ENCODE measurements at places on chromosomes 1 and 21.
A peak's percentile ranks its signal among the peaks of the same experiment; 100 is the strongest.

GRCh38 chr21:25054689-25055088 lies 552.6 kb downstream of the MRPL39 start:
- DNase-seq, result no peak

- DNase-seq, result peak; percentile 88
These were observed 165.3 kb downstream of the TOMM20 start for GRCh38 chr1:234963180-234963903.

DNA sequence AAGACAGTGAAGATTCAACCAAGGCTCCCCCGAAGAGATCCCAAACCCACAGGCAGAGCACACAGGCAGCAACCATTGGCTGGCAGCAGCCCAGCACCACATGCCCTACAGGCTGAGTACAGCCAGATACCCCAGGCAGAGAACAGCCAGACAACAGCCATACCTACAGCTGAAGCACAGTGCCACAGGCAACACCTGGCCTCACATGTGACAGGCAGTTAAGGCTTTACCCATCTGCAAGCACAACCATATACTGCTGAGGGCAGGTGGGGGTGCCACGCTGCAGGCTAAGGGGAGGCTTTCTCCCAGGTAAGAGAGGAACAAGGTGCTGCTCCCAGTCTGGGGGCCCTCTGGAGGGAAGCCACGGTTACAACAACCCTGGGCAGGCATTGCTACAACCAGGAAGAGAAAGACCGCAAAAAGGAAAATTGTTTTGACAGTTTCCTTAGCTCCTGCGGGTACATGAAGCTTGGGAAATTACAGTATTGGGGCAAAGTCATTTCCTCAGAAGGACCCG lies 12.3 kb downstream of the CHIT1 start:
- DNase-seq, result no peak

DNA sequence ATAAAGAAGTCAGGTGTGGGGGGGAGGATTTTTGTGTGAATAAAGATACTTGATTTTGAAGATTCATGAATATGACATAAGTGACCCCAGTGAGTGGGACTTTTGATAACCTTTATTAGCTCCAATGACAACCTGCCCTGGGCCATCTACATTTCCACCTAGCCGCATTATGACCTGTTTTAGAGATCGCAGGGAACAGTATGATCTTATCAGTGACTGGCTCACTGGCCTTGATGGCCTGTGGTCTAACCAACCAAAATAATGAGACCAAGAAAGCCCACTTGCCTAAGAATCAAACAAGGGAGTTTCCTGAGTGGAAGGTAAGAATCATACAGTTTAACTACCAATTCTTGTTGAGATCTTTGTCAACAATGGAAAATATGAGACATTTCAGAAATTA lies 1.8 kb downstream of the ELAPOR1 start:
- DNase-seq, result no peak

DNA sequence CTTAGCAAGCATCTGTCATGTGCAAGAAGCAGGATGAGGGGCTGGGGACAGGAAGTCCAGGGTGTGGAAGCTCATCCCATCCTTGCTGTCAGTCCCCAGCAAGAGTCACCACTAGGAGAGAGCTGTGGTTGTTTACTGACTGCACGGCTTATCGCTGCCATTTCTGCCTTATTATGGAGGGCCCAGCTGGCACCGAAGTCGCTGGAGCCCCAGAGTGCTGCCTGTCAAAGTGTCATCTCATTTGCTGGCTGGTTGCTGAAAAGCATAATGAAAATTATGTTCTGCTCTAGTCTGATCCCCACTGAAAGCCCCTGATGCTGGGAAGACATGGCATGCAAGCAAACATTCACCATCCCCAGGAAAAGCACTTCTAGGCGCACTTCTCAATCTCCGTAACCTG lies 642.7 kb downstream of the NPHP4 start:
- DNase-seq, result no peak

GRCh38 chr21:37873655-37874054 lies 42.6 kb downstream of the KCNJ6 start:
- no peak for DNase-seq

DNA sequence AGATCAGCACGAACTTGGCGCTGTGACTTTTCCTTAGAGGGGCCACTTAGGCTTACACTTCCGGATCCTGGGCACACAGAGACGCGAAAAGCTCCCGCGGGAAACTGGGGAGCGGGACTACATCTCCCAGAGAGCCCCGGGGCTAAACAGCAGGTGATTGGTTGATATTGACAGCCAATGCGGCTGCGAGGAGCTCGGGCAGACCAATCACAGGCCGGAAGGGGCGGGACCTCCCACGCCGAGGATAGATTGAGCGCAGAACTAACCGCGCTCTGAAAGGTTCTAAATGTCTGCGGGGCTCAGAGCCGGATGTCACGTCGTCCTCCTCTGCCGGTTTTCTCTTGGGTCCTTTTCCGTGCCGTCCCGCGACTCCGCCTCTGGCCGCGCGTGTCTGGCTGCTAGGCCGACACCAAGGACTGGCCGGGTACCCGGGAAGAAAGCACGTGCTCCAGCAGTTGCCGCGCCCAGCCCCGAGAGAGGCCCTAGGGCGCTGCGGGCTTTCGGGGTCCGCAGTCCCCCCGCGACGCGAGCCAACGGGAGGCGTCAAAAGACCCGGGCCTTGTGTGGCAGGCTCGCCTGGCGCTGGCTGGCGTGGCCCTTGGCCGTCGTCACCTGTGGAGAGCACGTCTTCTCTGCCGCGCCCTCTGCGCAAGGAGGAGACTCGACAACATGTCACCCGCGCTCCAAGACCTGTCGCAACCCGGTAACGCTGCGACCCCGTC lies at the start of gene MTR:
TSS of gene MTR (plus strand) at position 258 of the 722 bp plus-strand sequence. CDS start at position 670, 412 bp downstream.
- DNase-seq, result peak; percentile 98

- no peak for DNase-seq
These were observed 225.4 kb downstream of the RHOU start for GRCh38 chr1:228960705-228961104.

DNA sequence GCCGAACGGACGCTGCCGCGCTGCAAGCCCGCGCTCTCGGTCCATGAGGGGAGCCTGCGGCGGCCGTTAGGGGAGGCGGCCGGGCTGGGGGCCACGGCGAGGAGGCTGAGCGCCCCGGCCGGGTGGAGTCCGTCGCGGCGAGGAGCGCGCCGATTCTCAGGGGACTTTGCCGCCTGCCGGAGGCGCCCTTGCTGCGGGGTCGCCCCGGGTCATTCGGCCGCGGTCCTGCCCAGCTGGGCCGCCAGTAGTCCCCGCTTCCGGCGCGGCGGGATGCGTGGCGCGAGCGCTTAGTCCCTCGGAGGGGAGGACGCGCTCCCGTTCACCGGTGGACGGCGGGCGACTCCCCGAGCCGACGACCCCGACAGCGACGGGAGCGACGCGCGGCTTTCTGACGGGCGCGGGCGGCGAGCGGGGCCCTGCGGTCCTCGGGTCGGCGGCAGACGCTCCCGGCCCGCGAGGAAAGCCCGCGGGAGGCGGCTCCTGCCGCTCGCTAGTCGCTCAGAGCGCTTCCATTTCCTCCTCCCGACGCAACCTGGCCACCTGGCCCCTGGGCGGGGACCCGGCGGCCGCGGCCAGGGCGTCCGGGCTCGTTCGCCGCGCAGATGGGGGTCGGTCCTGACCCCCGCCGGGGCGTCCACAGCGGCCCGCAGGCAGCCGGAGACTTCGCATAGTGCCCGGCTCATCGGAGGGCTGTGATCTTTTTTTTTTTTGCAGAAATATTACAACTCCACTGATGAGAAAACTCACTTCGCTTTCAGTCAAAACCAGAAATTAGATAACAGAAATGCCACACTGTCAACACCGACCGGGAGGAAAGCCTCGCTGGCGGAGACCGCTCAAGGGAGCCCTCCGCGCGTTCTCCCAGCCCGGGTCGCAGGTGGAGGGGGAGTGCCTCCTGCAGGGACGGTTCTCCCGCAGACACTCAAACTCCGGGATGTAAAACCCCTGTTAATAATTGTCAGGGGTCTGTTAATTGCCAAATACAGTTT lies 641 bp upstream of the ZBTB21 start:
- DNase-seq, result no peak

GRCh38 chr21:30577766-30578165 lies 12.4 kb downstream of the KRTAP22-2 start:
- no peak for DNase-seq

DNA sequence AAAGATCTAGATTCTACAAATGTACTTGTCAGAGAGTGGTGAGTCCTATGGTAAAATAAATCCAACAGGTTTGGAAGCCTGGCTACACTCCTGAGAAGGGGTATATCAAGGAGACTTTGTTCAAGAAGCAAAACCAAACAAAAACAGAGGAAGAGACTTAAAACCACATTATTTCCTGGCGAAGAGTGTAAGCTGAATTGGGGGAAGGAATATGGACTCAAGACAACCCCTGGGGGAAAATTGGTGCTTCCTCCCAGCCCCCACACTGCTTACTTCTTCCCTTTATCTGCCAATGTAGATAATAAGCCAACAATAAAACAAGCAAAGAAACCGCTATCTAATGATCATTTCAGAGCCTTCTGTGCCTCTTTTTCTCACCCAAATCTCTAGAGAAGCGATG lies 48.4 kb upstream of the ZBTB18 start:
- no peak for DNase-seq

All from NCI-H2107 (cell line).